ENCODE measurements at places on chromosomes 12 and 14.

GRCh38 chr12:49557917-49558215 is 10.1 kb downstream of the MCRS1 start:
- DNase-seq, result no peak

GRCh38 chr12:57864442-57865083 is 18.0 kb upstream of the CTDSP2 start:
- DNase-seq, result no peak

GRCh38 chr12:124555168-124556073 is 12.0 kb downstream of the NCOR2 start:
- no peak for DNase-seq

DNA sequence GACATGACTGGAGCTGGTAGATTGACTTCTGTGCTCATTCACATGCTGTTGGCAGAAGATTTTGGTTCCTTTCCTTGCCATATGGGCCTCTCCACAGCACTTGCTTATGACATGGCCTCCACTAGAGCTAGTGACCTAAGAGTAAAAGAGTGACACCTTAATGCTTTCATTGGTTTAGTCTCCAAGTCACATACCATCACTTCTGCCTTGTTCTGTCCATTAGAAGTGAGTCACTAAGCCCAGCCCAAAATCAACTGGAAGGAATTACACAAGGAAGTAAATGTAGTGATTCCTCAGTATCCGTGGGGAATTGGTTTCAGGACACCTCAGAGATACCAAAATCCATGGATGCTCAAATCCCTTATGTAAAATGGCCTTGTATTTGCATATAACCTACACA is 81.3 kb downstream of the PPHLN1 start:
- no peak for DNase-seq

DNA sequence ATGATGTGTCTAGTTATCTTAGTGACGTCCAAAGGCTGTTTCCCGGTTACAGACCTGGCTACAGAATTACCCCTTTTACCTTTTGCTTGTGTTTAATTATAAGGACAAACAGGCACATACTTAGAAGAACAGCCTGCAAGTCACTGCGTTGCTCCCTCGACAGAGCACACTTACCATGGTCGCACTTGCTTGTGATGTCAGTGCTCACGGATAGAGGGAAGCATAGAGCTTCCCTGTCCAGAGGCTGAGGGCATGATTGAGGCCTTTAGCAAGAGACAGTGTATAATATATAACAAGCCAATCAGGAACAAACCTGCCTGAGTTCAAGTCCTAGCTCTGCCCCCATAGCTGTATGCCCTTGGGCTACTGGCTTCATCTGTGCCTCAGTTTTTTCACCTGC is 73.2 kb upstream of the SCN8A start:
- no peak for DNase-seq

DNA sequence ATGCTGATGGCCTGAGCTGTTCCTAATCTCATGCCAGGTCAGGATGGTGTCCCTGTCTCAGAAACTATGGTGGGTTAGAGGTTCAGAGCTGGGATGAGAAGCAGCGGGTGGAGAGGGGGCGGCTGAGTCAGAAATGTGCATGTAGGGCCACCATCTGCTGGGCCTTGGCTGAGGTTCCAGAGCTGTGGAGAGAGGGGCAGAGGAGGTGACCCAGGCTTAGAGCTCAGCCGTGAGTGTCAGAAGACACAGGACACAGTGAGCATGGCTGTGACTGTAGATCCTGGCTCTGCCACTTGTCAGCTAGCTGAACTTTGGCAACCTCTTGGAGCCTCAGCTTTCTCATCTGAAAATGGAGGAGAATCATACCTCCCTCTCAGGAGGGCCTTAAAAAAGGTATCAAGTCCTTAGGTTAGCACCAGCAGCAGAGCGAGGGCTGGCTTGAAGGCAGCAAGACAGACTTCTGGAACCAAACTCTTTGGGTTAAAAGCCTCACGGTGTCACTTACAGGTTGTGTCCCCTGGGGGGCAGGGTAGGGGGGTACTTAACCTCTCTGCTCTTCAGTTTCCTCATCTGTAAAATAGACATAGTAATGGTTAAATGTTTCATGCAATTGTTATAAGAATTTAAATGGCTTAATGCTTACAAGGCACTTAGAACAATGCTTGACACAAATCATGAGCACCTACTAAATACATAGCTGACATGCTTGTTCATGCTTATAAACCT is 34.8 kb downstream of the TMEM229B start:
- no peak for DNase-seq

- no peak for DNase-seq
Observed at GRCh38 chr12:92745856-92746550, 43.2 kb downstream of the PLEKHG7 start.

GRCh38 chr12:106415134-106415533 is 57.6 kb downstream of the POLR3B start:
- DNase-seq, result no peak

DNA sequence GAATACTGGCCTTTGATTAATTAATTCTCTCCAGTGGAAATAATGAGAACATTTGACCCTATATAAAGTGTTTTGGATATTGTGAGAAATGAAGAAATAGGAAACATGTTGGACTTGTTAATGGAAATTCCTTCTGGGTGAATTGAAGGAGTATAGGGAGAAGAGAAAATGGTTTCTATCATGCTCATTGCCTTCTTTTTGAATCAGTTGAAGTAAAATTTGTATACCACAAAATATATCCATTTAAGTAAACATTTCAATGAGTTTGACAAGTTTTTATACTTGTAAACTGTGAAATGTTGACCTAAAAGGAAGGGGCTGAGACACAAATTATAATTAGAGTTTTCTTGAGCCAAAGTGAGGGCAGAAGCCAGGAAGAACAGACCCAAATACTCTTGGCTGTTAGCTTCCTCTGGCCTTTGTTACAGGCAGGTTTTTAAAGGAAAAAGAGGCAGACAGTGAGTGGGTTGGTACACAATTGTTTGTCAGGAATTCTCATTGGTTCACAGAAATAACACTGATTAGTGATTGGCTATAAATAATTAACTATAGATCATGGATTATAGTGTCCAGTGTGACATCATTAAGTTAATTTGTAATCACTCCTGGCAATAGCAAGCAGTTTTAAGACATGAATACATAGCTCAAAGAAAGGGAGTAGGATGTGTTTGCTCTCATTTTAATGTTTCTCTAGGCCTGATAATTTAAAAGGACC is 826 bp downstream of the ZNF705A start:
- no peak for DNase-seq

- no peak for DNase-seq
Observed at GRCh38 chr12:121373755-121374154, 21.5 kb upstream of the ANAPC5 start.

GRCh38 chr14:94906991-94907587 is 137.2 kb upstream of the GSC start:
- DNase-seq, result no peak

DNA sequence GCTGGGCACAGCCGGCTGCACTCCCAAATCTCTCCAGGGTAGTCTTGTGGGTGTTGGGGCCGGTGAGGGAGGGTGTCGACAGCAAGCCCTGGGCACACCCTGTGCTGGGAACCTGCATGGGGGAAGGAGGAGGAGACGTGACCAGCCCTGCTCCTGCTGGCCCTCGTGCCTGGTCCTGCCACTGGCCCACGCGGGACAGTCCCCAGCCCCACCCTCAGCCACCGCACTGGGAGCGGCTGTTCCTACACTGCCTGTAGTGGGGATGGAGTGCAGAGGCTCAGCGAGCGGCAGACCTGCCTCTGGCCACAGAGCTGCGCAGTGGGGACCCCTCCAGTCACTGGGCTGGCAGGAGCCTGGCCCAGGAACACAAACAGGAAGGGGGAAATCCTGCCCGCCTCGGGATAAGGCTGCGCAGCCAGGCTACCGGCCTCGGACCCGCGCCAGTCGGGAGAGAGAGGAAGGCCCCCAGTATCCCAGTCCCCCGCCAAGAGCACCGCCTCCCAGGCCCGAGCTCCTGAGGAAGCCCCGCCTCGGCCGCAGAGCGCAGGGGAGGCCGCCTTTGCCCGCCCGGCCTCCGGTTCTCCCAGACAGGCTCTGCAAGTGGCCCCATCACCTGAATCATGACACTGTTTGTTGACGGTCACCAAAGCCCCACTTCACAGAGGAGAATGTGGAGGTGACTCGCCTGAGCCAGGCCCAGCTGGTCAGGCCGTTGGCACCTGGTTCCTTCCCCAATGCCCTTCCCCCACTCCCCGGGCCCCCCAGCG is 10.6 kb downstream of the AHNAK2 start:
- no peak for DNase-seq

- DNase-seq, result no peak
Observed at GRCh38 chr12:462936-463705, 3.4 kb downstream of the B4GALNT3 start.

- no peak for DNase-seq
Observed at GRCh38 chr14:94395888-94396574, 7.6 kb upstream of the SERPINA1 start.

GRCh38 chr14:22691171-22691570 is 47.0 kb upstream of the OR6J1 start:
- no peak for DNase-seq

DNA sequence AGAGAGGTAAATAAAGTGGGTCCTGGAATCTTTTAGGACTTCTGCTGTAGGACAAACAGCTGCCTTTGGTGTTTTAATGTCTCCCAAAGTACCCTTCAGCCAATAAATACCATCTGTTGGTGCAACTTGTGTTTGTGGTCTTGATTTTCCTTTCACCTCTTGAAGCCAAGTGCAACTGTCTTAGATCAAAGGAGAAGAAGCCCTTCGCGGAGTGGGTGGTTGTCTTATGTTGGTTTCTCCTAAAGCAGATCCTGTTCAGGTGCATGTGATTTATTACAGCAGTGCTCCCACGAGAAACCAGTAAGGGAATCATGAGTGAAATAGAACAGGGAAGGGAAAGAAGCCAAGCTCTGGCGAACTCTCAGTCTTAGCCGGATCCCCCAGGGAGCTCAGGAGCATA is 27.7 kb downstream of the HRK start:
- DNase-seq, result no peak

DNA sequence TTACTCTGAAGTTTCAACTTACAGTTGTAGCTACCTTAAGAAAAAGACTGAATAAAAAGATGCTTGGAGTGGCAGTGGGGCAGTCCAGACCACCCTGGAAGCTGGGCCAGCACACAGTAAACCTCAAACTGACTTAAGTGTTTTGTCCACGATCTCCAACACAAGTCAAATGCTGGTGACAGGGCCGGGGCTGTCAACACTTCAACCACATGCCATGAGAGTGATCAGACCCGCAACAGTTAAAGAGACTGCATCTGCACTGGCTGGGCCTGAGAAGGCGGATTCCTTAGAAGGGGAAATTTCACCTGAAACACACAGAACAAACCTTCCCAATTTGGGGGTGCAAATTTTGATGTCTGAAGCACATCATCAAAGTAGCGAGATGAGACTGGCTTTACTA is 223.5 kb upstream of the CAND1 start:
- DNase-seq, result no peak

- no peak for DNase-seq
Observed at GRCh38 chr14:76501156-76501720, 125.3 kb downstream of the ESRRB start.

- no peak for DNase-seq
Observed at GRCh38 chr14:101590062-101590461, 28.8 kb downstream of the DIO3 start.

DNA sequence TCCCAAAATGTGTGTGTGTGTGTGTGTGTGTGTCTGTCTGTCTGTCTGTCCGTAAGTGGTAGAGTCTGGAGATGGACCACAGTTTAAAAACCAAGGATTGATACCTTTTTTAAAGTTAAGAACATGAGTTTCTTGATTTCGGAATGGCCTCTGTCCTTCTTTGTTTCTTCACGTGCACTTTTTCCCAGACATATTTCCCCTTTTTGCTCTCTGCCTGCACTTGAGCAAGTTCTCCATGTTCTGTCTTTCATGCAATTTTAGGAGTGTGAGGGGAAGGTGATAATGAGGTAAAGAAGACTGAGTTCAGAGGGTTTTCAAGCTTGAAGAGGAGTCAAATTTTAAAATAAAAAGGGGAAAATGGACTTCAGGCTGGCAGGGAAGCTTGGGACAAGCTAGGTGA is 12.7 kb downstream of the OLR1 start:
- no peak for DNase-seq

GRCh38 chr14:76698191-76698590 is 63.1 kb upstream of the VASH1 start:
- no peak for DNase-seq

- DNase-seq, result no peak
Observed at GRCh38 chr14:103310576-103311095, 23.4 kb upstream of the EIF5 start.

GRCh38 chr14:80587096-80587724 is 354.3 kb downstream of the CEP128 start:
- no peak for DNase-seq

GRCh38 chr12:65935906-65936901 is 111.9 kb downstream of the HMGA2 start:
- DNase-seq, result no peak

DNA sequence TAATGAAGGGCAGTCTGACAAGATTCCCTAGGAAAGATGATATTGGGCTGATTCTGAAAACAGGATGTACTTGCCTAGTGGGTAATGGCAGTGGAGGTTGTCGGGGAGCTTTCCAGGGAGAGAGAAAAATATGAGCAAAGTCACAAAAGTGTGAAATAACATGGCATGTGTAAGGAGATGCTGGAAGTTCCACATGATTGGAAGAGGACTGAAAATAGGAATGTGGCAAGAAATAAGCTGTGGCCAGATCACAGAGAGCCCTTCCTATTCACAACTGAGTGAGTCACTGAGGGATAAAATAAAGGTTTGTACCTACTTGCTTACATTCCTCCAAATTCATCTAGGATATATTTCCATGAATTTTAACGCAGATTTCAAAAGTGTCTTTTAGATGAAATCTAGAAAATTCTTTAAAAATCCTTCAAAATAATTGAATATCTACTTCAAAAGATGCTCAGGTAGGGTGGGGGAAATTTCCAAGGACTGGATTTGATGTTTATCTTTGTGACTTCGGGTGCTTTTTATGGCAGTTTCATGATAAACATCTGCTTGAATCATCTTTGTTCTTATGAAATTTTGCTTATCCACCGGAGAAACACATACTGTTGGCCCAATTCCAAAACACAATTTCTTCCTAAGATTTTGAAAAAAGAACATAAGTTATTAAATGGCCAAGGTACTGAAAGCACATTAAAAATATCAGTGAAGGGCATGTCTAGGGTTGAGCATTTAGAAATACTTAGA is 36.3 kb upstream of the SLC2A13 start:
- no peak for DNase-seq

DNA sequence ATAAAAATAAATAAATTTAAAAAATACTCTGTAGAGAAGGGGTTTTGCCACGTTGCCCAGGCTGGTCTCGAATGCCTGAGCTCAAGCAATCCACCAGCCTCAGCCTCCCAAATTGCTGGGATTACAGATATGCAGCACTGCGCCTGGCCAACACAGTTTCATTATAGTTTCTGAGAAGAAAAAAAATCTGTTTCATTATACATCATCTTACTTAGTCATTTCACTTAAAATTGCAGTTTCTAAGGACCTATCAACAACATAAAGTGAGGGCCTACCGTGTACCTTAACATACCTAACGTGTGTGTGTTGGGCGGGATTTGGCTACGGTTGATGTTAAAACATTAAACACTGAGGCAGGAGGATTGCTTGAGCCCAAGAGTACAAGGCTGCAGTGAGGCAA is 28.3 kb downstream of the P2RX2 start:
- no peak for DNase-seq

- DNase-seq, result no peak
Observed at GRCh38 chr12:99648183-99648582, 630 bp downstream of the GARIN6 start.
